ENCODE measurements at places on chromosomes 1 and 21. TPM values are rescaled to one million over a fixed set of nuclear protein-coding genes. Genes with fewer than 3 reads are reported as not detected.

GRCh38 chr1:62082456-62083363, 111.9 kb upstream of the L1TD1 start:
- DNase-seq: peak; percentile 6

The ZBTB48 gene
- total RNA-seq: 51.0 TPM

The NR1I3 gene
- total RNA-seq: not detected

The FGR gene
- total RNA-seq: 4.0 TPM

- no peak for DNase-seq
Measured at GRCh38 chr1:44743211-44743610, 3.6 kb downstream of the KIF2C start.

DNA sequence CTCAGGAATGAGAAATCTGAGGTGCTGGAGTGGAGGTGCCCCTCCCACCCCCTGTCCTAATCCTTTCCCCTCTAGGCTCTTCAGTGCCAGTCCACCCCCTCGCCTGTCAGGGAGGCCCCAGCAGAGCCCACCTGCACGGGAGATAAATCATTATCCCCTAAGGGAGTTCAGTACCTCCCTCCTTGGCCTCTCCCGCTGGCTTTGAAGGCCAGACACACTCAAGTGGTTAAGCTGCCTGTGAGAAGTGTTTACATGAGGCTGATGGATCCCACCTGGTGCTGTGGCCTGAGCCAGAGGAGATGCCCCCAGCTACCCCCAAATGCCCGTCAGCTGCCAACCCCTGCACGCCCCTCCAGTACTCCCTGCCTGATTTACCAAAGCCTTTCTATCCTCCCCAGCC, 3.7 kb downstream of the RSPO1 start:
- no peak for DNase-seq

GRCh38 chr21:25487046-25487594, 120.2 kb downstream of the MRPL39 start:
- no peak for DNase-seq

The AMPD1 gene
- 0.40 TPM for total RNA-seq

GRCh38 chr1:108703939-108704338, 8.8 kb upstream of the FNDC7 start:
- DNase-seq: no peak

DNA sequence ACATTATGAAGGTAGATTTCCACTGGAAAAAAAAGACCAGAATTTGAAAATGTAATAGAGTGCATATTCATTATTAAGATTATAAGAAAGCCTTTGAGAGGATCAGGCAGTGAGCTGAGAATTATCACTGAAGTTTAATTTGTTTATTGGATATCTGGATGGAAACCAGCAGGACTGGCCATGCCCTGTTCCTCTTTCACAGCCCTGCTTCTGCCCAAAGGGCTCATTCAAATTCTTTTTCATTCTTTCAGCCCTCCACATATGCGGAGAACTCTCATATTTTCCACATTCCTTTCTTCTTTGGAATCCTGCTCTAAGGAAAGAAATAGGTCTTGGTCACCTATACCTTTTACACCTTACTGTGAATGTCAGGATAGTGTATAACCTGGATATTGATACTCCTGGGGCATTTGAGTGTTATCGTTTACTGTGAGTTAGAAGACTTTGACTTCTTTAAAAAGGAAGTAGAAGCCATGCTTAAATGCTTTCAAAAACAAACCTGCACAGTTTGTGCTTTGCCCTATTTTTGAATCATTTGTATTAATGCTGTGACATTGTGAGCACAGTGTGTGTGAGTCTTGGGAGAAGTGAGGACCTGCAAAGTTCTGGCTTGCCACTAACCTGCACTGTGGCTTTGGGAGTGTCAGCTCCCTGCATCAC, 35.5 kb downstream of the ST6GALNAC3 start:
- DNase-seq: no peak

DNA sequence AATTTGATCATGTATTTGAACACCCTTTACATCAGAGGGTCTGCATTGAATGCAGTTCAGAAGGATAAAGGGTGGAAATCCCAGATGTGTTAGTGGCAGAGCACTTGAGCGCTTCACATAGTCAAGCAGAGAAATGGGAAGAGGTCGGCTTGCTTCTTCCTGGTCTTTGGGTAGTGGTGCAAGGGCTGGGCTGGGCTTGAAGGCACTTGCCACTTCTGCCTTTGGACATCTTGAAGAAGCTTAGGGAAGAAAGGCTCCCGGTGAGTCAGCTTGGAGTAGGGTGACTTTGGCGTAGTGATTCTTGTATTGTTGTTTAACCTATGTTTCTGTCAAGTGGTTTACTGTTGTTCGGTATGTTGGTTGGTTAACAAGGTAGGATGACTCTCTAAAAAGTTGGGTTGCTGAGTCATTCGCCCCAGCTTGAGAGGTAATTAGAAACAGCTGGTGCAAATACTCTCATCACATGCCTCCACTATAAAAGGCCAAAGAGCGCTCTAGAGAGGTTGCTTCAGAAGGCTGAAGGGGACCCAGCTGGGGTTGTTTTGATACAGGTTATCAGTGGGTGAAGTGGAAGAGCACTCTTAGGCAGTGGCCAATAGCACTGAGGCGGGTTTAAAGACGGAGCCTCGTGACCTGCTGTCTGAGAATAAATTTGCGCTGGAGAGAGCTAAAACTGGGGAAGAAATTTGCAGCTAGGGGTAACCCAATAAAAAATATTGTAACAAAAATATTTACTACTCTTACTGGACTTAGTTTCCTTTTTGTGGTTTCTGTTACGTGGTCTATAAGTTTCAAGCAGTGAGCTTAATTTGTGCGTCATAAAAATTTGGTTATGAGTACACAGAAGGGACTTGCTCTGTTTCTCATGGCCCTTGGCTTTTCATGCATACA, 1.4 kb downstream of the BACH1 start:
- peak; percentile 29 for DNase-seq

DNA sequence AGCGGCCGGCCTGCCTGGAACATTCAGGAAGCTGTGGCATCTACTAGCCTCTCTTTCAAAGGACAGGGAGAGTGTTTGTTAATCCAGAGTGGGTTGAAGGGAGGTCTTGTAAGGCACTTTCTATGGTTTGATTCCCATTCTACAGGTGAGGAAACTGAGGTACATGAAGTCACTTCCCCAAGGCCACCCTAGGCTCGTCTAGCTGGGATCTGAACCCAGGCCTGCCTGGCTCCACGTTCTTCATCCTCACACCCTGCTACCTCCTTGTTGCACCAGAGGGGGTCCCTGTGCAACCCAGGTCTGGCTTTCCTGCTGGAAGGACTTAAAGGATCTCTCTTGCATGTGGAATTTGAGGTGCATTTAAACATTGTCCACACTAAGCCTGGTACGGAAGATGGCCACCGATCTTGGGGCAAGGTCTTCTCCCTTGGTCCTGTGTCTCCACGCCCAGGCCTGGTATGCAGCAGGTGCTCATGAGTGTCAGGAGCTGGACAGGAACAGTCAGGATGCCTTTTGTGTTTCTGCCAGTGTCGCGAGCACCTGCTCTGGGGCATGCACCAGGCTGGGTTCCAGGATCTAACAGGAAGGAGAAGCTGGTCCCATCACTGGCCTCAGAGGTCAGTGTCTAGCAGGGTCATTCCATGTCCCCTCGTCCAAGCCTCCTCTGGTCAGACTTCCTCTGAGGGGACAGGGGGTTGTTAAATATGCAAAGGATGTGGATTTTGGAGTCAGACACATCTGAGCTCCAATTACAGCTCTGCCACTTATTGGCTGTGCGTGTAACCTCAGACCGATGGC, 103.2 kb upstream of the RUNX3 start:
- no peak for DNase-seq

The TARDBP gene
- total RNA-seq: 93.7 TPM

DNA sequence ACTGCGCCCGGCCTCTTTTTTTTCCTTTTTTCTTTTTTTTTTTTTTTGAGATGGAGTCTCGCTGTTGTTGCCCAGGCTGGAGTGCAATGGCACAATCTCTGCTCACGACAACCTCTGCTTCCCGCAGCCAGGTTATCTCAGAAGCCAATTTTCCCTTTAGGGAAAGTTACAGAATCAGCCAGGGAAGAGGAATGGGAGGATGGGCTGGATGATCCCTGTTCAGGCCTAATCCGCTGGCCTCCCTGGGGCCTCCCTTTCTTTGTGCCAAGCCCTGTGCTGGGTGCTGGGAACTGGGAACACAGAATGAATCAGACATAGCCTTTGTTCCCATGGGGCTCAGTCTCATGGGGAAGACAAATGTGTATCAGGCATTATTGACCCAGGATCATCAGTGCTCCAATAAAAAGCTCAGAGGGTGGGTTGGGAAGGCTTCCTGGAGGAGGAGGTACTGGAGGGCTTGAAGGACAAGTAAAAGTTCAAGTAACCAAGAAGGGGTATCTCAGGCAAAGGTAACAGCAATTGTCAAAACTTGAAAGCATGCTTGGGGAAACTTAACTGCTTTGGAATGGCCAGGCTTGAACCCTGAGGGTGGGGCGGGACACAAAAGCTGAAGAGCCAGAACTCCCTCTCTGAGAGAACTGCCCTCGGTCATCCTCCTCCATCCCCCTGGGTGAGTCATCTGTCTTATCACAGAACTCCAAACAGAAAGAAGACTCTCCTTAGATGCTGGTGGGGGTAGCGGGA, 14.3 kb downstream of the ECHDC2 start:
- no peak for DNase-seq

The CRNN gene
- total RNA-seq: not detected

- DNase-seq: no peak
Measured at GRCh38 chr21:43917515-43918384, 52.7 kb downstream of the AGPAT3 start.

- no peak for DNase-seq
Measured at GRCh38 chr1:5908461-5909375, 83.5 kb downstream of the NPHP4 start.

The LIN9 gene
- 8.0 TPM for total RNA-seq

DNA sequence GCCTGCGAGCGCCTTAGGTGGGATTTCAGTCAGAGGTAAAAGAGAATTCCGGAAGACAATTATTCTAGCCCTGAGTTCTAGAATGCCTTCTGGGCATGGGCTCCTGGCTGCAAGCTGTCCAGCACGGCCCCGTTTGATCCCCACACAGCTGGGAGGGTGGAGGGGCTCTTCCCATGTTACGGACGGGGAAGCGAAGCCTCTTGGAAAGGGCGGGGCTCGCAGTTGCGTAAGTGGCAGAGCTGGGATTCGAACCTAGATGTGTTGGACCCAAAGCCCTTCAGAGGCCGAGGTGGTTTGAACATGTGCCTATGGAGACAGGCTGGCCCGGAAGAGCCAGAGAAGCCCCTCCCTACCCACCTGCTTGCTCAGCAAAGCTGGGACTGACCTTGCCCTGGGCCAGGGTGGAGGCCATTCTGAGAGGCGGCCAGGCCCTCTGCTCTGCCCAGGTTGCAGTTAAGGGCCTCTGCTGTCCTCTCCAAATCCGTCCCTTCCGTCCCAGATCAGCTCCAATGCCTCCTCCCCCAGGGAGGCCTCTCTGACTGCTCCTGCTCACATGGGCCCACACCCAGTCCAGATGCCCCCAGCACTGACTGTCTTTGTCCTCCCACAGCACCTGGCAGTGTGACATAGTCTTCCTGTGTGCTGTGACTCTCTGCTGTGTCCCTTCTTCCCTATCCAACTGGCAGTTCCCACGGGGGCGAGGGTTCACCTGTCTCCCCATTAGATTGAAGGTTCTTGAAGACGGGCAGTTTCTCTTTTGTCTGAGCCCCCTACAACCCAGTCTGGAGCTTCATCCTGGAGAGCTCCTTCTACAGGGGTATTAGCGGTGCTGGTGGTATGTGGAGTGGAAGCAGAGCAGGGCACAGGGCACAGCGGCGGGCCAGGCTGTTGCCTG, 1.2 kb upstream of the HSPB7 start:
- no peak for DNase-seq

DNA sequence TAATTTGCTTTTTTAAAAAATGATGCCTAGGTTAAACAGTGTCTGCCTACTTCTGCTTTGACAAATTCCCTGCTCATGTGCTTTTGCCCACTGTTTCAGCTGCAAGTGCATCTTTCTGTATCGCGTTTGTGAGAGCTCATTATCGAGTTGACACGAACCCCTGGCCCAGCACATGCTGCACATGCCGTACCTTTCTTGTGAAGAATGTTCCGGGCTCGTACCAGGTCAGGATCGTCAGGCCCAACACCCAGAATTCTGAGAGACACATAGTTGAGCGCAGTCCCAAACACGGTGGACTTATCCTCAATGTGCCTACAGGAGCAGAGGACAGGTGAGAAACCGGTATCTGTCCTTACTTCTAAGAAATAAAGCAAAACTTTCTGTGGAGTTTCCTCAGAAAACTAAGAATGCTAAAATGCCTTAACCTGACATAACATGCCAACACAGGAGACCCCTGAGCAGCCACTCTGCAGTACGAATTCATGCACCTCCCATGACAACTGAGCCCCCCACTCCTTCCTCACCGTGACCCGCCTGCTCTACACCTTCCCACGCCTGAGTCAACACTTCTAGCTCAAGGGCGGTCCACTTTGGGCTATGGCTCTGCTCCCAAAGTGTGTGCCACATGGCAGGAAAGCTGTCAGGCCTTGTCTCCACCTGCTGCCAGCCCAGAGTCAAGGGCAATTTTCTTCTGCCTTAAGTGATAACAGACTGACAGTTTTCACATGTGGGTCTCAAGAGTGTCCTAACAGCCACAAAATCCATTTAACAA, 6.7 kb downstream of the LSS start:
- no peak for DNase-seq

The CFH gene
- total RNA-seq: 31.5 TPM

DNA sequence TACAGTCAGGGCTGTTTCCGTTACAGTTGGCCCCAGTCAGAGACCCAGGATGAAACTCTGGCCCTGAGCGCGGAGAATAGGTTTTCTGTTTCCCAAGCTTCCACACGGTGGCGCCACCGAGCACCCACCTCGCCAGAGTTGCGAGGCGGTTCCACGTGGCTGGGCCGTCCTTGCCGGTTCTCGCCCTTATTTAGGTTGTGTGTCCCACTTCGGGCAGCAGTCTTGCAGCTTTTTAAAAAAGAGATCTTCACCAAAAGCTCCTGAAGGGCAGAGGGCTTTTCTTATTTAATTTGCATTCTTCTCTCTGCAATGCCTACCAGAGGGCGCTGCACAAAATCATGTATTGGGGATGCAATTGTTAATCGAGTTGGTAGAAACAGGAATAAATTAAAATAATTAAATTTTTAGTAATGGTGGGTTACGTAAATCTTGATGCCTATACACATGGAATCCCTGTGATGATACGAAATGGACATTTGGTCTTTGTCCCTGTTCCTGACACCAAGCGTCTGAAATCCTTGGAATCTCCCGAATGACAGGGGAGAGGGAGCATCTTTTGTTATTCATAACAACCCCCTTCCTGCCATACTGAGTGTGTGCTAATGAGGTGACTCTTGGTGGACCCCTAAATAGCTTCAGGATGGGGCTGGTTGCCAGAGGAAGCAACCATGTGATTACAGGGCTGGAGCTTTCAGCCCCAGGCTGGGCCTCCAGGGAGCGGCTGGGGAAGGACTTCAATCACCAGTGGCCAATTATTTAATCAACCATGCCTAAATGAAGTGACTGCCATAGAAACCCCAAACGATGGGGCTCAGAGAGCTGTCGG, 5.6 kb upstream of the S100A7 start:
- DNase-seq: no peak

GRCh38 chr1:11943619-11944018, 9.1 kb downstream of the PLOD1 start:
- no peak for DNase-seq

The KCNJ9 gene
- total RNA-seq: not detected

GRCh38 chr1:228953207-228953606, 217.9 kb downstream of the RHOU start:
- no peak for DNase-seq

The FCER1A gene
- 1.5 TPM for total RNA-seq

- no peak for DNase-seq
Measured at GRCh38 chr1:235759336-235759735, 107.4 kb downstream of the LYST start.

The MKNK1 gene
- total RNA-seq: 28.1 TPM
